Right ventricle myocardium superior (tissue), 1 donor: ENCODE measurements at places on chromosomes 6 and 20.

GRCh38 chr6:142822842-142823241 lies 122.1 kb downstream of the HIVEP2 start:
- no peak for DNase-seq

DNA sequence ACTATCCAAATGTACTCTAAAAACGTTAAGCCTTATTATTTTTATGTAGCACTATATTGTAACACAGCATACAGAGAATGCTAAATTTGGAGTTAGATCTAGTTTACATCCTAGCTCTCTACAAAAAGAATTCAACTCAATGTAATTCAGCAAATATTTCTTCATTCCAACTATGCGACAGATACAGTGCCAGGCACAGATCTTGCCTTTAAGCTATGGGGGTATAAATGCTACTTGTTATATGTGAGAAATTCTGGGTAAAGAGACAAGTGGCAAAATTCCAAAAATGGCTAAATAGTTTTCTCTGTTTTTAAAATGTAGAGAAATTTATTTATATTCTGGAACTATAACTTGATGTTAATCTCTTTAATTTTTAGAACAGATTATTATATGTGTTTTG lies 63.2 kb downstream of the SEL1L2 start:
- no peak for DNase-seq

- no peak for DNase-seq
These were observed 83.3 kb upstream of the TGM3 start for GRCh38 chr20:2212456-2213015.

GRCh38 chr6:3671382-3671781 lies 80.1 kb downstream of the PXDC1 start:
- no peak for DNase-seq

DNA sequence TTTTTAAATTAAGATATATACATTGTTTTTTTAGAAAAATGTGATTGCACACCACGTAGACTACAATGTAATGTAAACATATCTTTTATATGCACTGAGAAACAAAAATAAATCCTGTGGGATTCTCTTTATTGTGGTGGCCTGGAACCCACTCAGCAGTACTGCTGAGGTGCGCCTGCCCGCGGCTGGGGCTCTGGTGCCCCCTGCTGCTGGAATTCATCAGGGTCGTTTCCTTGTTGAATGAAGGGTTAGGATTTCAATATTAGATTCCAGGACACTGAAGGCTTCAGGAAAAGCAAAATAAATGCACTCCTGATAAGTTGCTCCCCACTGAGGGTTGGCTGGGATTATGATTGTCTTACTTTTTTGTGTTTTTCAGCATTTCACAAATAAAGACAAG lies 175.8 kb upstream of the GGTLC1 start:
- DNase-seq = no peak

- no peak for DNase-seq
These were observed 108.0 kb upstream of the LRFN2 start for GRCh38 chr6:40695114-40695513.

- DNase-seq = no peak
These were observed 62.3 kb upstream of the SHLD1 start for GRCh38 chr20:5687884-5688283.

- no peak for DNase-seq
These were observed 27.9 kb upstream of the NT5E start for GRCh38 chr6:85421972-85422371.

DNA sequence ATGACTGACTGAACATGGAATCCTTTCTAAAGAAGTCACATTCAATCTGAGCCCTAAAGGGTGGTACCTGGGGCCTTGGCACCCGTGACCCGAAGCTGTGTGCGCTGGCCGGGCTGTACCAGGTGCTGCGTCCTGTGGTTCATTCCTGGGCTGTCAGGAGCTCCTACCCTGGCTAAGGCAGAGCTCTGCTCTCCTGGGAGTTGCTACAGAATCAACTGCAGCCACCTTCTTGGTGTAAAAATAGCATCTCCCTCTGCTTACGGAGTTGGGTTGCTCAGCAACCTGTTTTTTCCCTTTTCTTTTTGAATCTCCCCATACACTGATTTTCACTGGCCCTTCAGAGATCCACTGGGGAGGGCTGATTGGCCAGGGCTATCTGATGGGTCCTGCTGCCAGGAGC lies 236.6 kb upstream of the PDE10A start:
- DNase-seq = no peak

GRCh38 chr20:59075934-59076508 lies 33.4 kb upstream of the PRELID3B start:
- no peak for DNase-seq

DNA sequence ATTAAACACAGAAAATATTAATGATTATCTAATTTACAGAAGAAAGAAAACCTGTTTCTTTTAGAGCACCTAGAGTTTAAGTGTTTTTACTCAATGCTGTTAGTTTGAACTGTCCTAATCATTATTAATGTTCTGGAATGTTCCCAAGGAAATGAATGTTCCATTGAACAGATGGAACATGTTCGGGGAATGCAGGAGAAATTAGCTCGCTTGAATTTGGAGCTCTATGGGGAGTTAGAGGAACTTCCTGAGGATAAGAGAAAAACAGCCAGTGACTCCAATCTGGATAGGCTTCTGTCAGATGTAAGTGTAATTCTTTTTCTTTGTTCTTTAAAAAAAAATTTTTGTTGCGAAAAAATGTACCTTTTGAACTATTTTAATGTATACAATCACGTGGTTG lies 10.8 kb upstream of the ECT2L start:
- no peak for DNase-seq

- DNase-seq = no peak
These were observed 46.5 kb downstream of the ALDH8A1 start for GRCh38 chr6:134903448-134903847.

- no peak for DNase-seq
These were observed 138.8 kb upstream of the C6orf118 start for GRCh38 chr6:165448210-165448609.

DNA sequence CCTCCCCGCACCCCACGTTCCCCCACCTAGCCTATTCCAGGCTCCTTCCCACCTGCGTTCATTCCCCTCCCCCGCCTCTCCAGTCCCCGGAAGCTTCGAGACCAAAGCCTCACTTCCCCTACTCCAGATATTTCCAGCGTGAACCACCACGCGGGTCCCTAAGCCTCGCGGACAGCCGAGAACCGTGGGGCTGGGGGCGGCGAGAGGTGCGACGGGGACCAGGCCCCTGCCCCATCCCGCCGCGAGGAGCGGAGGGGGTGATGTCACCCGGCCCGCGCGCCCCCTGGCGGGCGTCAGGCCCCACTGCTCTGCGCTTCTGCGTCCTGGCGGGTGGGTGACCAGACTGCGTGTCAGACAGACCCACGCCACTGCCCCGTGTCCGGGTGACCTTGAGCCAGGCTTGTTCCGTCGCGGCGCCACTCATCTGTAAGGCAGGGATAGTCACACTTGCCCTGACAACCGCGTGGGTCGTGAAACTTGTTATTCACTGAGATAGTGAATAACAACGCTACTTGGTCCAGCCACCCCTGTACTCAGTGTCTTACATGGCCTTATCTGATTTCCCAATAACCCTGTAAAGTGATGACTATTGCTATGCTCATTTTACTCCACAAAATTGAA lies 9.0 kb upstream of the HSP90AB1 start:
- peak; percentile 87 for DNase-seq

- no peak for DNase-seq
These were observed 56.6 kb downstream of the SLC23A2 start for GRCh38 chr20:4944518-4945313.

- peak; percentile 26 for DNase-seq
These were observed 20.4 kb upstream of the FRMD1 start for GRCh38 chr6:168099201-168100010.

GRCh38 chr6:79031821-79032590 lies 46.0 kb downstream of the PHIP start:
- no peak for DNase-seq

DNA sequence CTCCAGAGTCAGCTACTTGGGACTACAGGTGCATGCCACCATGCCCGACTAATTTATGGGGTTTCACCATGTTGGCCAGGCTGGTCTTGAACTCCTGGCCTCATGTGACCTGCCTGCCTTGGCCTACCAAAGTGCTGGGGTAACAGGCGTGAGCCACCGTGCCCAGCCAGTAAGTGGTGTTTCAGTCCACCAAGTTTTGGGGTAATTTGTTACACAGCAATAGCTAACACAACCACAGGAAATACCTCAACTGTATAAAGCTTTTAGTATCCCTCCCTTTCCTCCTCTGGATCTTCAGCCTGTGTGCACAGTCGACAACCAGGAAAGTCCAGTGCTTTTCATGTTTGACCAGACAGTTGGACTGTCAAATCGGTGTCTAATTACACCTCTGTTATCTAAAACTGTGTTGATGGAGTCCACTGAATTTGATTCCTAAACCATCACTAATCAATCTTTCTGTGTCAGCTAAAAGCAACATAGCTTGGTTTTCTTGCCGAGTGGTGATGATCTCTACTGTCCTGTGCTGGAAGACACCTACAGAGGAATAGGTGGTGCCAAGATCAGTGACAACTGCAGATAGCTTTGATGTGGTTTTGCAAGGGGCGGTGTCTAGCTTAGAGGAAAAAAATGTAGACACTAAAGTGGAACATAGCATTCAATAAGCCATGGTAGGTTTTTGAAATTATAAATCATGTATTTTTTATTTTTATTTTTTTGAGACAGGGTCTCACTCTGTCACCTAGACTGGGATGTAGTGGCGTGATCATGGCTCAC lies 22.2 kb upstream of the ZBTB2 start:
- DNase-seq = no peak

DNA sequence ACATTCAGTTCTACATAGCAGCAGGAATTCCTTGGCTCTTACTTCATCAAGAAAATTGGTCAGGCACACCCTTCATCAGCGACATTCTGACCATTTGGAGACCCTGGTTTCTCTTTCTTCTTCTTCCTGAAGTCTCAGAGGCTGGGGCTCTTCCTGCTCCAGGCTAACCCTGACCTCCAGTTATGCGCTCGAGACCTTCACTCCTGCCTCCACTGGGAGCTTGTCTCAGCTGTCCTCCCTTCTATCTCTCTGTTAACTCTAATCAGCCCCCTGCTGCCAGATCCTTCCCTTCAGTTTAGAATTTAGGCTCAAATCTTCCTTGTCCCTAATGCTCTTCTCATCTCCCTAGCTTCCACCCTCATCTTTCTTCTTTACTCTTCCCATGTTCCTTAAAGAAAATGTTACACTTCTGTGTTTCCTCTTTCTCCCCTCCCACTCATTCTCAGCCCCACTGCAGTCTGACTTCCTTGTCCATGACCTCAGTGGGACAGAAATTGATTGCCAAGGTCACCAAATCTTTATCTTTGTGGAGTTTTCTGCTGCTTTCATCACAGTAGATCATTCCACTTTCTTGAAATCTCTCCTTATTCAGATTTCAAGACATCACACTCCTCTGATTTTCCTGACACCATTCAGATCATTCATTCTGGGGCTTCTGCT lies 8.4 kb upstream of the HLA-DOA start:
- no peak for DNase-seq

- DNase-seq = peak; percentile 40
These were observed 3.9 kb downstream of the IP6K3 start for GRCh38 chr6:33742837-33743236.

DNA sequence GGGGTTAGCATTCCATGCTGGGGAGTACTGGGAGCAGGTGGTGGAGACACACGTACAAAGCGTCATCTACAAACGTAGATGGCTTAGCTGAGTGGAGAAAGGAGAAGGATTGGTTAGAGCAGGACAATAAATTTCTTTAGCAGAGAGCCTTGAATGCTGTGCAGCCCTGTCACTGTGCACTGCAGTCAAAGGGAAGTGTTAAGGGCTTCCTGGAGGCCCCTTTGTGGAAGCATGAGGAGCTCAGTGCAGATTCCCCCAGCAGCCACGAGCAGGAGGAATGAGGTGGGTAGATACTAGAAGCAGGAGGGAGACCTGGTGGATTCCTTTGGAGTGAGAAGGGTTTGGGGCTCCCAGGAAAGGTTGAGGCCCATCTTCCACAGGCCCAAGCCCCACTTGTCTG lies 6.1 kb upstream of the TREML4 start:
- DNase-seq = no peak

DNA sequence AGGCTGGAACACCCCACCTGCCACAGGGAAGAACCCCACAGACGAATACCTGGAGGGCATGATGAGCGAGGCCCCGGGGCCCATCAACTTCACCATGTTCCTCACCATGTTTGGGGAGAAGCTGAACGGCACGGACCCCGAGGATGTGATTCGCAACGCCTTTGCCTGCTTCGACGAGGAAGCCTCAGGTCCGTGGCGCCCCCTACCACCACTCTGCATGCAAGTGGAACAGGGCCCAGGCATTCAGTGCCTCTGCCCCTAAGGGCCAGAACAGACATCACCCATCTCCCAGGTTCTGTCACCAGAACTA lies 6.6 kb downstream of the MYL9 start:
- no peak for DNase-seq

DNA sequence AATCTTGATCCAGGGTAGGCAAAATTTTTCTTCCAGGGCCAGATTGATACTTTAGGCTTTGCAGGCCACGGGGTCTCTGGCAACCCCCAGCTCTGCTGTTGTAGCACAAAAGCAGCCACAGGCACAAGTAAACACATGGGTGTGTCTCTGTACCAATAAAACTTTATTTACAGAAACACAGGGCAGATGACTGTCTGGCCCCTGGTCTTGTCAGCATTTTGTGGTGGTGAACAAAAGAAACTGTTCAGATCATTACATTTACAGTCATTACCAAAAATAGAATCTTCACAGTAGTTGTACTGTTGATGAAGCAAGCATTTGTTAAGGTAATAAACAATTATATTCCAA lies 45.0 kb upstream of the KIF25 start:
- DNase-seq = no peak

GRCh38 chr6:169791721-169792131 lies 40.3 kb downstream of the ERMARD start:
- no peak for DNase-seq

- no peak for DNase-seq
These were observed 24.8 kb downstream of the GRM4 start for GRCh38 chr6:34120953-34121675.

- no peak for DNase-seq
These were observed 70.7 kb upstream of the INSM1 start for GRCh38 chr20:20297181-20297580.

DNA sequence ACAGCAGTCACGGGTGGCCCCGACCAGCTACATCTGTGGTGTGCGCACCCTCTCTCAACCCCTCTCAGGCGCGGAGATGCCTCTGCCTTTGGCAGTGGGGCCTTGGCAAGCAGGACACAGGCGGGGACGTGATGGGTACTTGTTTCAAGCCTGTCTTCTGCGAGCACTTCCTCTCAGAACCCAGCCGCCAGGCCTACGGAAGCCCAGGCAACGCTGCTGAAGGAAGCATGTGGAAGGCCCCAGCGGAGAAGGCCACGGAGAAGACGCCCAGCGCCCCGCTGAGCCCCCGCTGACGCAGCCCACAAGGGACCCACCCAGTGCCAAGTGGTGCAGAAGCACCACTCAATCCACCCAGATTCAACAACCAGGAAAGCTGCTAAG lies 13.0 kb downstream of the SERPINB6 start:
- peak; percentile 77 for DNase-seq

- DNase-seq = no peak
These were observed 301.2 kb downstream of the LRFN2 start for GRCh38 chr6:40285996-40286395.

- no peak for DNase-seq
These were observed 412.6 kb upstream of the PLCB4 start for GRCh38 chr20:8656335-8656734.

- no peak for DNase-seq
These were observed 321.2 kb upstream of the MAP3K7 start for GRCh38 chr6:90907931-90908655.
